ENCODE measurements at places on chromosomes 16 and 17. TPM values are rescaled to one million over a fixed set of nuclear protein-coding genes. Genes with fewer than 3 reads are reported as not detected.

Gene TMIGD1
- not detected for total RNA-seq

Gene DRC3
- 0.52 TPM for total RNA-seq

Gene MAP2K4
- total RNA-seq: 22.0 TPM

Gene SLC7A6
- total RNA-seq: 63.8 TPM

Gene ACSM2B
- total RNA-seq: not detected

Gene CBFA2T3
- total RNA-seq: 0.12 TPM

Gene B3GNT9
- total RNA-seq: 5.6 TPM

DNA sequence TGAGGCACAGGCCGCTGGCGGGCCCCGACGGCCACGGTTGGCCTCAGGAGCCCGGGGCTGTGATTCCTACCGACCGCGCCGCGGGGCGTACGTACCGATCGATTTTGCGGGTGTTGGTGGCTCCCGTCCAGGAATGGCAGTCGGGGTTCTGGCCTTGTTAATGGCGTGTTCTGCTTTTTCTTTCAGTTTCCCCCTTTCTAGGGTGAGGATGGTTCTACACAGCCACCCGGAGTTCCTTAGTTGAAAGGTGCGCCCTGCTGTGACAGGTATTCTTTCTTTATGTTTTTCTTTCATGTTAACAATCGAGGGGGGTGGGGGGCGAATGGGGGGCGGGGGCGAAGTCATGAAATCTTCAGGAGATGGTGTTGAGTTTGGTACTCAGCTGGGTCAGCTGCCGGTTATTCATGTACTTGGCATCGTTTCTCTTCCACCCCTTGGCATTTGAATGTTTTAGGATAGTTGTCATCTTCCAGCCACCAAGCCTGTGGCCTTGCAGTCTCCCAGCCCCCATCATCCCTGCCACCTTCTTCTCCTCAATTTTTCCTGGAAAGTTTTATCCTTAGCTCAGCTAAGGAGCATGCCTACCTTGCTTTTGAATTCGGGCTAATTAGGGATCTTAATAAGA lies 802 bp downstream of the CYLD start:
- peaks cover 34% of the 10 kb centered on the region for H3K36me3 ChIP-seq
- peak; percentile 67 for DNase-seq
- peak overlapping the region; percentile 94 for H3K4me3 ChIP-seq
- peaks cover 46% of the 10 kb centered on the region for H3K4me1 ChIP-seq

GRCh38 chr17:227078-227945 lies 45.9 kb upstream of the DOC2B start:
- no peaks in the 10 kb centered on the region for H3K27me3 ChIP-seq
- no peak for DNase-seq
- H3K4me1 ChIP-seq: no peaks in the 10 kb centered on the region
- H3K4me3 ChIP-seq: no peak overlapping the region
- no peak overlapping the region for H3K27ac ChIP-seq

- DNase-seq: no peak
- H3K27me3 ChIP-seq: no peaks in the 10 kb centered on the region
- no peak overlapping the region for H3K27ac ChIP-seq
- H3K36me3 ChIP-seq: no peaks in the 10 kb centered on the region
- peaks cover under 1% of the 10 kb centered on the region for H3K4me1 ChIP-seq
Measured at GRCh38 chr17:82838386-82839063, 1.3 kb downstream of the ZNF750 start.

GRCh38 chr16:80602894-80603293 lies 62.1 kb downstream of the DYNLRB2 start:
- H3K4me3 ChIP-seq: no peak overlapping the region
- peaks cover 19% of the 10 kb centered on the region for H3K4me1 ChIP-seq
- H3K36me3 ChIP-seq: peaks cover 30% of the 10 kb centered on the region
- no peaks in the 10 kb centered on the region for H3K27me3 ChIP-seq
- no peak for DNase-seq

- no peak overlapping the region for H3K27ac ChIP-seq
- no peak for DNase-seq
- no peaks in the 10 kb centered on the region for H3K4me1 ChIP-seq
- no peaks in the 10 kb centered on the region for H3K27me3 ChIP-seq
Measured at GRCh38 chr17:45096141-45096540, 35.0 kb downstream of the NMT1 start.

DNA sequence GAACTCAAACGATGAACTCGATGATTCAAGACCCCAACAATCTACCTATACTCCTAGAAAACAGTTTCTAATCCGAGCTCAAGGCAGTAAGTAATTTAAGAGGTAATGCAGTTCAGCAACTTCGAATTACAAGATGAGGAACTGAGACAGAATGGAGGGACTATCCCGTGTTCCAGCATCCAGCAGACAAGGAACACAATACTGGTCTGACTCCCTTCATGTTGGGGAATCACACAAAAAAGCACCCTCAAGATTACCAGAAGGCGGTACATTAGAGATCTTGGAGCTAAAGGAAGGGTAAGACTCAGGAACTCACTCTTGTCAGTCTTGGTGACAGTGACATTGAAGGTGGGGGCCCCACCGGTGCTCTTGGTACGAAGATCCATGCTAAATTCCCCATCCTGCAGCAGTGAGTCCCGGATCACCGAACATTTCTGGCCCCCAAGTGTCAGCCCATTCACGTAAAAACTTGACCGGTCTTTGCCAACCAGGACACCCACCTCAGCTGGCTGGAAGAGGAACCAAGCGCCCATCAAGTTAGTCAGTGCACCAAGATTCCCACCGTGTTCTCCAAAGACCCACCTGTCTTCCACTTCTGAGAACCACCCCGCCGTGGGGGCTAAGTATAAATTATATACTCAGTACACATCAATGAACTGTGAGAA lies 1.9 kb downstream of the PFN1 start:
- H3K27ac ChIP-seq: peak overlapping the region; percentile 95
- H3K36me3 ChIP-seq: peaks cover 57% of the 10 kb centered on the region
- no peaks in the 10 kb centered on the region for H3K27me3 ChIP-seq
- peak overlapping the region; percentile 90 for H3K4me3 ChIP-seq
- no peak for DNase-seq

GRCh38 chr17:7862692-7863437 lies 5.1 kb downstream of the CYB5D1 start:
- no peaks in the 10 kb centered on the region for H3K27me3 ChIP-seq
- H3K4me1 ChIP-seq: peaks cover 16% of the 10 kb centered on the region
- DNase-seq: peak; percentile 39
- no peak overlapping the region for H3K4me3 ChIP-seq

DNA sequence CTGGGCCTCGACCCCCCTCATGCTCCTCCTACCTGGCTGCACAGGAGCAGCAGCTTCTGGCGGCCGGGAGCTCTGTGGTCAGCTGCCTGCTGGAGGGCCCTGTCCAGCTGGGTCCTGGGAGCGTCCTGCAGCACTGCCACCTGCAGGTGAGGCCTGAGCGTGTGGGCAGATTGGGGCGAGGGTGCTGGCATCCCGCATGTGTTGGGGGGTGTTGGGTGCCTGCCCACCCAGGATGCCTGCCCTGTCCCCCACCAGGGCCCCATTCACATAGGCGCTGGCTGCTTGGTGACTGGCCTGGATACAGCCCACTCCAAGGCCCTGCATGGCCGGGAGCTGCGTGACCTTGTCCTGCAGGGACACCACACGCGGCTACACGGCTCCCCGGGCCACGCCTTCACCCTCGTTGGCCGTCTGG lies 16.5 kb downstream of the FCSK start:
- peaks cover 4% of the 10 kb centered on the region for H3K4me1 ChIP-seq
- no peak overlapping the region for H3K4me3 ChIP-seq
- peaks cover 2% of the 10 kb centered on the region for H3K36me3 ChIP-seq
- H3K27me3 ChIP-seq: no peaks in the 10 kb centered on the region
- no peak for DNase-seq
- H3K27ac ChIP-seq: no peak overlapping the region

Data from activated CD4-positive, alpha-beta memory T cell treated with anti-CD3 and anti-CD28 coated beads for 36 hours (primary cell).